ENCODE measurements at places on chromosomes 5 and 9. TPM values are rescaled to one million over a fixed set of nuclear protein-coding genes. Genes with fewer than 3 reads are reported as not detected.
A peak's percentile ranks its signal among the peaks of the same experiment; 100 is the strongest.

GRCh38 chr9:121271368-121272341, 3.7 kb downstream of the GSN start:
- no peak for DNase-seq
- peaks cover 26% of the 10 kb centered on the region for H3K4me1 ChIP-seq
- H3K36me3 ChIP-seq: no peaks in the 10 kb centered on the region
- no peak overlapping the region for H3K27ac ChIP-seq
- H3K27me3 ChIP-seq: no peaks in the 10 kb centered on the region

DNA sequence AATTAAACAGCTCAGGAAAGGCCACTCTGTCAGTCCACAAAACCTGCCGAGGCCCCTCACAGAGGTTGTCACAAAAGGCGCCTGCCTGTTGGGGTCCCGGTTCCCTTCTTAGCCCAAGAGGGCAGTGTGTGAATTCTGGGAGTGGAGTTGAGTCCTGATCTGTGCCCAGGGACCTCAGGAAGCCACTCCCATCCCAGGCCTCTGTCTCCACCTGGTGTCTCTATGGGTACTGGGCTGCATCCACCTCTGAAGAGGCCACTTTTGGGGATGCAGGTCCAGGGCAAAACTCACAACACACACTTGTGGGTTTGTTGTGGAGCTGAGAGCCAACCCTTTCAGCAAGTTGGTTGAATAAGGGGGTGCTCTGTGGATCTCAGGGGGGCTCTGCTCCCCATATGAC, 74.3 kb upstream of the STXBP1 start:
- DNase-seq: peak; percentile 25
- no peaks in the 10 kb centered on the region for H3K36me3 ChIP-seq
- H3K27ac ChIP-seq: peak overlapping the region; percentile 17
- H3K4me1 ChIP-seq: peaks cover 97% of the 10 kb centered on the region
- no peak overlapping the region for H3K4me3 ChIP-seq
- no peaks in the 10 kb centered on the region for H3K27me3 ChIP-seq

Gene MED27
- total RNA-seq: 11.5 TPM

DNA sequence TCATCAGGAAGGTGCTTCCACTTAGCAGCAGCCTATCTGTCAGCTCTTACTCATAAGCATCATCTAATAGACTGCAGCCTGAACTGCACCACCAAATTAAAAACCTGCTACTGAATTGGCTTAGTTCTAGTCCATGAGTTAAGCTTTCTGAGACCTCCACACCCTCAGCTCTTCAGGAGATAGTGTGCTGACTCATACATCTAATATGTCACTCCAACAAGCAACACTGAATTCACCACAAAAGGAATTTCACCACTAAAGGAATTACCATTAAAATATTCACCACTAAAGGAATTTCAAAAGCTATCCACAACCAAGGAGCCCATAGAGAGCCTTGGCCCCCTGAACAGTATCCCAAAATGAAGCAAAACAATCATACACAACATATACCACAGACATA, 418.5 kb upstream of the RORB start:
- H3K27ac ChIP-seq: no peak overlapping the region
- no peak for DNase-seq
- no peaks in the 10 kb centered on the region for H3K36me3 ChIP-seq
- H3K4me3 ChIP-seq: no peak overlapping the region

- no peak for DNase-seq
- H3K27ac ChIP-seq: no peak overlapping the region
- no peaks in the 10 kb centered on the region for H3K36me3 ChIP-seq
- H3K27me3 ChIP-seq: no peaks in the 10 kb centered on the region
- no peak overlapping the region for H3K4me3 ChIP-seq
These were observed 31.6 kb downstream of the PROP1 start for GRCh38 chr5:177964471-177964870.

- no peaks in the 10 kb centered on the region for H3K27me3 ChIP-seq
- no peak for DNase-seq
- no peak overlapping the region for H3K4me3 ChIP-seq
- no peak overlapping the region for H3K27ac ChIP-seq
These were observed 36.4 kb downstream of the PWWP2A start for GRCh38 chr5:160082614-160083500.

- DNase-seq: no peak
- no peaks in the 10 kb centered on the region for H3K4me1 ChIP-seq
- no peak overlapping the region for H3K27ac ChIP-seq
- H3K36me3 ChIP-seq: no peaks in the 10 kb centered on the region
- no peak overlapping the region for H3K4me3 ChIP-seq
These were observed 7.6 kb upstream of the GRPEL2 start for GRCh38 chr5:149337736-149338135.

Gene SLC9A3
- total RNA-seq: 4.7 TPM

GRCh38 chr9:127741831-127742434, 6.8 kb upstream of the TOR2A start:
- H3K36me3 ChIP-seq: no peaks in the 10 kb centered on the region
- DNase-seq: peak; percentile 74
- H3K27me3 ChIP-seq: no peaks in the 10 kb centered on the region
- H3K4me1 ChIP-seq: peaks cover 15% of the 10 kb centered on the region
- peak overlapping the region; percentile 58 for H3K27ac ChIP-seq
- H3K4me3 ChIP-seq: no peak overlapping the region

- H3K27ac ChIP-seq: no peak overlapping the region
- no peak overlapping the region for H3K4me3 ChIP-seq
- no peaks in the 10 kb centered on the region for H3K27me3 ChIP-seq
- no peak for DNase-seq
These were observed 14.2 kb upstream of the CMBL start for GRCh38 chr5:10321882-10322281.

- peak overlapping the region; percentile 7 for H3K27ac ChIP-seq
- no peaks in the 10 kb centered on the region for H3K27me3 ChIP-seq
- no peak overlapping the region for H3K4me3 ChIP-seq
- peaks cover 16% of the 10 kb centered on the region for H3K36me3 ChIP-seq
- peaks cover 47% of the 10 kb centered on the region for H3K4me1 ChIP-seq
These were observed 137.5 kb downstream of the RGS3 start for GRCh38 chr9:113600871-113601614.

DNA sequence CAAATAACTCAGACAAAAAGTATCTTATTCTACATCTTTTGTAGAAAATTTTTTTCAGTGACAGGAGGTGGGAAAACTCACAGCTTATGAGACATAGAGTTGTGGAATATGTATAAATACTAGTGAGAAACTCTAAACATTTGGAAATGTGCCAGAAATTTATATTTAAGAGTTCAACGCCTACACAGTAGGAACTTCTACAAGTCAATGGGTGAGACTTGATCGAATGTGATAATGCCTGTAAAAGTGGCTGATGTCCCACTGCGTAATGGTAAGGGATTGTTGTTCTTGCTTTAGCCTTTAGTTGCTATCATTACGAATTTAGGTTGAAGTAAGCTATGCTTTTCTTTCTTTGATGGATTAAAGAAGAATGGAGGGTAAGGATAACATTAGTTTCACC, 40.0 kb upstream of the RICTOR start:
- no peak overlapping the region for H3K4me3 ChIP-seq
- H3K36me3 ChIP-seq: no peaks in the 10 kb centered on the region
- DNase-seq: no peak
- H3K27me3 ChIP-seq: no peaks in the 10 kb centered on the region

All from body of pancreas (tissue), 4 donors.